ENCODE measurements at places on chromosomes 6 and 20. TPM values are rescaled to one million over a fixed set of nuclear protein-coding genes. Genes with fewer than 3 reads are reported as not detected.

DNA sequence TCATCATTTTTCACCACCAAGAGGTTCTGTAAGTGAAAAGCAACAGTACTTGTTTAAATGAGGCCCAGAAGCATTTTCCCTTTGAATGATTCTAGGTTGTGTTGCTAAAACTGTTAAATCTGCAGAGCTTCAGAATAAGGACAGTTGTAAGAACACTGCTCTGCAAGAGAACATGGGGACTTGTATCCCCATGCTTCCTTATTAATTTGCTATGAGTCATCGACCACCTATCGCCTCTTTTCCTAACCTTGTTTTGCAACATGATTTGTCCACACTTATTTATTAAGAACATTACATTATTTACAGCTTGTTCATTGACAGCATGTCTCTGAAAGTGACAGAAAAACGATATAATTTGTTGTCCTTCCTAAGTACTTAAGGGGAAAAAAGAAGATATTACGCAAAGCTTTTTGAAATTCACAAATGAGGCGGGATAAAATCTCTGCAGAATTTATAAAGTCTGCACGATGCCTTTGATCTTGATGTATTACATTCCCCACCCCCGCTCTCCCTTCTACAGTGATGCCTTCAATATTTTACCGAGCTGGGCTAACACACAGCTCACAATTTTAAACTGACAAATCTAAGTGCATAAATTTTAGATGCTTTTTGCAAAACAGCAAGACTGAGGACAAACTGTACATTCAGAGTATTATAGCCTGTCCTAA is 220.0 kb upstream of the SPTLC3 start:
- no peak for DNase-seq

GRCh38 chr6:24768361-24768760 is 6.4 kb upstream of the GMNN start:
- no peak for DNase-seq

DNA sequence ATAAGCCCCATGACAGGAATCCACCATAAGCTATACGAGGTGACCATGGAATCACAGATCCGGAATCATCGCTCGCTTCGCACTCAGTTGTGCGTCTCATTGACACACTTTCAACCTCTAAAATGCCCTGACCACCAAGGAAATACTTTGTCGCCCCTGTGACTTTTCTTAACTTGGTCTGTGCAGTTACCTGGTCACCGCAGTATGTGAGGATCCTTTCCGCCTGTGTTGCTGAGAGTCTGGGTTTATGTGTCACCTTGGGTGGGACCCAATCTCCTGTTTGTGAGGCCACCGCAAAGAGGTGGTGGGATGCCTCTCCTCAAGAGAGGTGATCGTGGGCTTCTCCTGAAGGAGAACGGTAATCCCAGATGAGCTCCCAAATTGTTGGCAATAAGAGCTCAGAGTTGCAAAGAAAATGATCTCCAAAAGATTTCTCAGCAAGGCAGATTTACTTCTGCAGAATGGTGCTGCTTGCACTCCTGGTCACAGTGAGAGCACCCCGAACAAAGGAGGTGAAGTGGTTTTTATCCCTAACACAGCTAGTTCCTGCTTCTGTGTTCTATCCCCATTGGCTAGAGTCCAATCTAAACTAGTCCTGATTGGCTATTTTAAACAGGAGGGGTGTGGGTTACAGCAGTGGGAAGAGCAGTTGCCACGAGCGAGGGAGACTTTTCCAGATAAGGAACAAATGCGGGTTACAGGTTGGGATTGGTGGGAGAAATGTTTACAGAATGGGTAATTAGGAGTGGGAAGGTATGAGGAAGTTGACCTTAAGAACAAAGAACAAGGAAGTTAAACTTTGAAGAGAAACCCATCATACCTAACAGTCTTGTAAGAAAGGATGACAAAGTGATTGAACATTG is 9.1 kb upstream of the ZNFX1 start:
- no peak for DNase-seq

POM121L2 gene
- not detected for total RNA-seq

ITPR3 gene
- total RNA-seq, result 6.0 TPM

- DNase-seq, result no peak
These were observed 74.7 kb upstream of the TCF21 start for GRCh38 chr6:133814238-133814637.

DNA sequence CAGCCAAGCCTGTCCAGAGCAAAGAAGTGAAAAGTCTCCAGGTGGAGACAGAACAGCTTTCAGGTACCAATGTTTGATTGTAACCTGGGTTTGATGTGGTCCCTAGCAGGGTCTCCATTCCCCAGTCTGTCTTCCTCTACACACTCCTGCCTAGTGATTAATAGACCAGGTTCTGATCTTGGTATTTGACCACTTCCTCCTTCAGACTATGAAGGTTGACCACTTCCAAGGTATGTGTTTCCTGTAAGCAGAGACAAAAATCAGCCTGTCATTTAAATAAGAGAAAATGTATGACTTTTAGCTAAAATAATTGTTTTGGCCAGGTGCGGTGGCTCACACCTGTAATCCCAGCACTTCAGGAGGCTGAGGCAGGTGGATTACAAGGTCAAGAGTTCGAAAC is 41.8 kb upstream of the TOP1 start:
- DNase-seq, result no peak

LY6G6C gene
- not detected for total RNA-seq

HLA-DQB1 gene
- total RNA-seq, result 2.9 TPM

GRCh38 chr20:4835244-4836177 is 113.8 kb downstream of the PRND start:
- DNase-seq, result peak; percentile 79

GRCh38 chr20:41672282-41672681 is 54.1 kb upstream of the CHD6 start:
- DNase-seq, result no peak

- DNase-seq, result no peak
These were observed 26.7 kb downstream of the RBCK1 start for GRCh38 chr20:434661-435419.

DNA sequence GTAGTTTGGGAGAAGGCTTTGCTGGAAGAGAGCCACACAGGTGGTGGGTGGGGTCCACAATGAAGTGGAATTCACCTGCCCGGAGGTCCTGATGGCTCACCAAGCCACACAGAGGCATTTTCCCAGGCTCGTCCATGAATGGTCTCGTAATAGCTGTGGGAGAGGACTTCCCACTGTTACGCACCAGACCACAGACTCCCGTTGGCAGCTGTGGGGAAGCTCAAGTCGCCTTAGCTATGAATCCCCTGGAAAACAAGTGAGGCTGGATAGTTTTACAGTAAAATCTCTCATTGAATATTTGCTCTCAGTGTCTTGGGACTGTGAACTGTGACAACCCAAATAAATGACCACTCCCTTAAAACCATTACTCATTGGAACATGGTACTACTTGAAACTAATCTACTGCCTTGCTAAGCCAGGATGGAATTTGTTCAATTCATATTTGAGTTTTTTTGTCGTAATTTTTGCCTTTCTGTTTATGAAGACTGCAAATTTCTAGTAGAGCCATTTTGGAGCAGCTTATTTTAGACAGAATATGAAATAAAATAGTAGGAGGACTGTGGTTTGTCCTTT is 79.4 kb downstream of the JAG1 start:
- no peak for DNase-seq

DNA sequence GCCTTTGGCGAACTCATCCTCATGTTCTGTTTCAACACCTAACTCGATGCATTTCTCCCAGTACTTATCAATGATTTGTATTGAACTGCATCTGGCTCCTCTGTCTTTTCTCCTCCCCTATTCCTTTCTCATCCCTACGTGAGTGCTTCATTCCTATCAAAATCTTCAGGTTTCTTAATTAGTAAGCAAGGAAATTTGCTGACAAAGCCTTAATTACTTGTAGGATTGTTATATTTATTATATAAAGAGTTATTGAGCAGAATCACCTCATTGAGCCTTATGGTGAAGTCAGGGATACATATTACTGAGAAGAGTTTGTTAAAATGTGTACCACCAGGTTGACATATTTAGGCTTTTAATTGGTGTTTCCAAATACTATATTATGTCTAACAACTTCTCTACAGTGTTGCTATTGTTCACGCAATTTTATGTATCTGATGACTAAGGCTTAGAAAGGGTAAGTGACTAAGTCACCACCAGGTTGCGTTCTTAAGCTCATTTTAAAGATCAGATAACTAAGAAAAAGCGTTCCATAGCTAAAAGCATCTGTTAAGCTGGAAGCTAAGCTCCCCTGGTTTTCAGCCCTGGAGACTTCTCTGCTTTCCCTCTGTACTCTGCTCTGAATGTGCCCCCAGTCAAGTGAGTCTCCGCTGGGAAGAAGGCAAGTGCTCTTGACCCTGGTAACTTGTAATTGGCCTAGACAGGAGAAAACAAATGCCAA is 18.9 kb downstream of the SCGN start:
- no peak for DNase-seq

DNA sequence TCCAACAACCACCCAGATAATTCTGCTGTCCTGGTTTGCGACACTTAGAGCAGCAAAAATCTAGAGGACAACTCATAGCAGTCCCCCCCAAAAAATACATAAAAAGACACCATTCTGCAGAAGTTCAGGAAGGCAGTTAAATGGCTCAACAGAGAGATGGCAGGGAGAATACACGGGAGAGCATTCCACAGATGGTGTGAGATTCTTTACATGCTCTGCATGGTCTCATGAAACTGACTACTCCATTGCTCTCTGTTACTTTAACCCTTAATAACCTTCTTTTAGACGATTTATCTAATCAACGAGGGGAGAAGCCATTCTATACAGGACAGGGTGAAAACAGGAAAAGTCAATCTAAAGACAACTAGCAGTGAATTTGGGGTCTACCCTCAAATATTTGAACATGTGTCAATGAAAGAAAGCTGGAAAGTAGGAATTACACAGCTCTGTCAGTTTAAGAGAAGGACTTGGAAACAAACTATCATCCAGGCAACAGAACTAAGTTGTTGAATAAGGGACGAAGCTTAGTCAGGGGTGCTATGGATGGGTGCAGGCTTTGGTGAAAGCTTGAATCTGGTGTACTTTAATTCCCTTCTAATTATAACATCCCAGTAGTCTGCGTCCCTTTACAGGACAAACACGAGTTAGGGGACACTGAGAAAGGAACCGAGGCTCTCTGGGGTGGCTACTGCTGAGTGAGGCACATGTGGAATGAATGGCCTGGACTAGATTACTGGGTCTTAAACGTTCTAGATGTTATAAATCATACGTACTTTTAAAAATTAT is 5.1 kb downstream of the PERP start:
- no peak for DNase-seq

DNA sequence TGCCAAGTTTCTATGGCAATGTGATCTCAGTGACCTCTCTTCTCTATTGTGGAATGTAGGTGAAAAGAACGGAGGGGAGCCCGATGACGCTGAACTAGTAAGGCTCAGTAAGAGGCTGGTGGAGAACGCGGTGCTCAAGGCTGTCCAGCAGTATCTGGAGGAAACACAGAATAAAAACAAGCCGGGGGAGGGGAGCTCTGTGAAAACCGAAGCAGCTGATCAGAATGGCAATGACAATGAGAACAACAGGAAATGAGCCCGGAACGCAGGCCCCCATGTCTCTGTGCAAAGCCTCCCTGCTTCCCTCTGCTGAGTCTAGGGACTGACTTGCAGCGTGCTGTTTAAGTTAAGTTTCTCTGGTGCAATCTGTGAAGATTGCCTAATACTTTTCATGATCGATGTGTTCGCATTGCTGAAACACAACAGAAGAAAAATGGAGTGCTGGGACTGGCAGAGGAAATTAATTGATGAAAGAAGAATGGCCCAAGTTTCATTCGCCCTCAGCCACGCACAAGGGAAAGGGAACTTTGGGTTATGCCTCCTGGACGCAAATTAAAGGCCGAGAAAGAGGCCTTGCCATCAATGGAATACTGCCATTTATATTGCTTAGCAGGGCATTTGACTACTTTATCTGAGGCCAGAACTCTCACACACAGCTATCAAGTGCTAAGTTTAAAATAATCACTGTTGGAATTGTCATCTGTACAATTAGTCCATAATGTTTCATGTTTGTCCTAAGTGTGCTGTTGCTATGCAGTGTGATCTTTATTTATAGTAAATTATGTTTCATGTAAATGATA is 146.4 kb downstream of the AKAP7 start:
- DNase-seq, result no peak

- no peak for DNase-seq
These were observed 4.8 kb upstream of the ATXN1 start for GRCh38 chr6:16766043-16766536.

OOEP gene
- total RNA-seq, result not detected

GRCh38 chr6:133241086-133241900 is at the start of gene EYA4:
Gene EYA4 (plus strand): TSS chr6:133241357. CDS start chr6:133274781, 33,424 bp downstream.
- peak; percentile 56 for DNase-seq

- peak; percentile 76 for DNase-seq
These were observed 8.6 kb upstream of the YTHDF1 start for GRCh38 chr20:63224412-63225081.

DNA sequence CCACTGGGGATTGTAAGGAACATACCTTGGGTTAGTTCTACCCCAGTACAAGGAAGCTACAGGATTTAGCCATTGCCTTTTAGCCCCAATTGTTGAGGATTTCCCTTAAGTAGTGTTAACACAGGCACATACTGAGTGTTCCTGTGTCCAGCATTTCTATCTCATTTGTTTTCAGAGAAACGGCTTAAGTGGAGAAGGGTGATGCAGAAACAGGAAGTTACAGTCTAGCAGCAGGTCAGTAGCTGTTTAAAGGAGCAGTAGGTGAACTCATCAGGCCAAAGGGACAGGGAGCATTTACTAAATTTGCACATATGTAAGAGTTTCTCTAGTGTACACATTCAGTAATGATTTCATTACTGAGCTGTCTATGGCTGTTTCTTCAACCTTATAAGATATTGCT is 644.2 kb upstream of the GJE1 start:
- DNase-seq, result no peak

GRCh38 chr20:51111290-51111689 is 88.4 kb upstream of the KCNG1 start:
- no peak for DNase-seq

DNA sequence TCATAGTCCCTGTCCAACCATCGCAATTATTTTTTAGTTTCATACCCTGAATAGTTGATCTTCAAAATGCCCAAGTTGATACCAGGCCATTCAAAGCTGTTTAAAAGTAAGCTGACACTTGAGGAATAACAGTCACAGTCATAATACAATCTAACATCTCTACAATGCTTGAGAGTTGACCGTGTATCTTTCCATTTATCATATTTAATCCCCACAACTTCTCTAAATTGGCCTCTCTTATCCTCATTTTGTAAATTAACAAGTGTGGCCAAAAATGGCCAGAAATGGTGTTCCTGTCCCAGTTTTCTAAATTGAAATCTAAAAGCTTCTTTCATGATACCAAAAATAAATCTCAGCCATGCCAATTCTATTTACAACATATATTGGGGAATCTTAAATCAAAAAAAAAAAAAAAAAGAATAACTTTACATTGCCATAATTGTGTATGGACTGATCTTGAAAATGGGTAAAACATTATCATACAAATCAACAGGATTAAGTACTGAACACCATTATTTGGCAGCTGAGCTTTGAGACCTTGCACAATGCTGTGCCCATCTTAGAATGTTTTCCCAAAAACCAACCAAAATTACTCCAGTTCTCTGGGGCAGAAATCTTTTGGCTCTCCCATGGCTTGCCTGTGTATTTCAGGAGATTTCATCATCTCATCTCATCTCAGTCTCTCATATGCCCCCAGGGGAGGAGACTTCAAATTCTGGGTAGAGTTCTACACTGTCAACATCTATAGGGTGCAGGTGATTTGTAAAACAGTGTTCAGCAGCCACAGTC is 448.7 kb upstream of the JARID2 start:
- DNase-seq, result no peak

ELOVL5 gene
- 20.8 TPM for total RNA-seq

- DNase-seq, result no peak
These were observed 250.4 kb downstream of the C6orf118 start for GRCh38 chr6:165059032-165059431.

PRRT1 gene
- 0.51 TPM for total RNA-seq

ACSS2 gene
- 137 TPM for total RNA-seq

- DNase-seq, result no peak
These were observed 21.6 kb downstream of the DSE start for GRCh38 chr6:116392132-116393013.

BACH2 gene
- 1.9 TPM for total RNA-seq
